Urothelium cell line (cell line): ENCODE measurements at places on chromosomes 5 and 9.

- no peak for DNase-seq
Observed at GRCh38 chr9:114837923-114838322, 32.1 kb upstream of the TNFSF15 start.

DNA sequence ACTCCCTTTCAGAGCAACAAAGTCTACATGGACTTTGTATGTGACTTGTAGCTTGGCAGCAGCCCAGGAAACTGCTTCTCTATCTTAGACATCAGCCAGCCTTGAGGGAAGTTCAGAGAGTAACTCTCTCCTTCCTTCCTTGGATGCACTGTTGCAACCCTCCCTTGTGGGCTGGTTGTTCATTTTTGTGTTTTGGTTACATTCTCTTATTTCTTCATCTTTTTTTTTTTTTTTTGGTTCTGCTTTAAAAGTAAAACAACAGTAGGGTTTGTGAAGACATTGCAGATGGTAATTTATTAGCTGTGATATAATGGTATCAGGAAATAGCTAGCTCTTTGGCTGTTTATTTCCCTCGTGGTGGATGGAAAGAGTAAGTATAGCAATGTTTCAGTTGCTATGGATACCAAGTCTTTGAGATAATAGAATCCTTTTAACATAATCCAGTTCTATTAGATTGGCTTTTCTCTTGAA lies 97.9 kb upstream of the MAMDC2 start:
- no peak for DNase-seq

DNA sequence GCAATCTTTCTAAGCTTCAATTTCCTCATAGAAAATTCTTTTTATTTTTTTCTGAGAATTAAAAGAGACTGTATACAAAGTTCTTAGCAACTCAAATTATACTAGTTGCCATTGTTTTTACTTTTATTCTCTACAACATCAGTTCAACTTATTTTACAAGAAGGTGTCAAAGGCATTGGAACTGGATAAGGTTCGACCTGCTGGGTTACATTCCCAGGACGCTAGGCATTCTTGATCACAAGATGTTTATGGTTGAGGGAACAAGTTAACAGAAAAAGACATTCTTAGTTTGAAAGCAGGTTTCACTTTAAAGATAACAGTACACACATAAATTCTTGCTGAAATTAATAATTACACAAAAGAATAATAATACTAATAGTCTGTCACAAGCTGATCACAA lies 163.5 kb upstream of the SNX2 start:
- DNase-seq = no peak

- DNase-seq = no peak
Observed at GRCh38 chr5:108911055-108911454, 163.4 kb downstream of the FER start.
